ENCODE measurements at places on chromosomes 16 and 17.

DNA sequence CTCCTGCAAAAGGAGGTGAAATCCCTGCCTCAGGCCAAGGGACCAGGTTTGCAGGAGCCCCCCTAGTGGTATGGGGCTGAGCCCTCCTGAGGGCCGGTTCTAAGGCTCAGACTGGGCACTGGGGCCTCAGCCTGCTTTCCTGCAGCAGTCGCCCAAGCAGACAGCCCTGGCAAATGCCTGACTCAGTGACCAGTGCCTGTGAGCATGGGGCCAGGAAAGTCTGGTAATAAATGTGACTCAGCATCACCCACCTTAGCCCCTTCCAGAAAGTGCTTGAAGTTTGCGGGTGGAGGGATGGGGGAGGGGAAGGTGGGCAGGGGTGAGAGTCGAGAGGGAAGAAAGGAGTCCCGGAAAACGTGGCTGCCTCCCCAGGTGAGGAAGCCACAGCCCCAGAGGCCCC is 2.1 kb downstream of the MC1R start:
- no peak for DNase-seq

DNA sequence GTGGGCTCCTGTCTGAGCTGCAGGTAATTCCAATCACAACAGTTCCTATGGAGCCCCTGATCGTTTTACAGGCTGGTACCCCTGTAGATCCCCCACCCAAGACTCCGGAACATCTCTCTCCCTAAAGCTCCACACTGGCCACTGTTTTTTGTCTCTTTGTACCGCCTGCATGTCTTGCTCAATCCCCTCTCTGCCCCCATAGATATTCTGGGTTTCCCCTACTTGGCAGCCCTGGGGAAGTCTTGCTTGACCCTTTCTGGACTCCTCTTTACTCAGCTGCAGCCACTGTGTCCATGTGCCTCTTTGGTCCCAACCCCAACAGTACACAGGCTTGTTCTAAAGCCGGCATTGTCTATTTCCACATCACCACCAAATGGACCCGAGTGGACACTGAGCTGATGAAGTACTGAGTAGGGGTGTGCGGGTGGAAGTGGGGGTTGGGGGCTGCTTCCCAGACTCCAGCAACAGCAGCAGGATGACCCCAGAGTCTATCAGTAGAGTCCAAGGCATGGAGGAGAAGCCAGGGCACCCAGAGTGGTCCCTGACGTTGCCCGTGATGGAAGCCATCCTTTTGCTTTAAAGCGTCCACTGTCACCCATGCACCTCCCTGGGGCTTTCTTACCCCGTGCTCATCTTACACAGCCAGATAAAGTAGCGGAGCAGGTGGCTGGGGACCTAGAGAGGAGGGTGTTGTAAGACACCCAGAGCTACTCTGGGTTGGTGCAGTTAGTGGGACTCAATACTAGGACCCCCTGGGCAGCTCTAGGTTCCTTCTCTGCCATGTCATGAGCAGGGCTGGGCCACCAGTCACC is 6.4 kb downstream of the CD300LB start:
- DNase-seq = no peak

GRCh38 chr17:50631195-50631907 is 3.3 kb upstream of the ABCC3 start:
- DNase-seq = no peak

- no peak for DNase-seq
These were observed 780 bp upstream of the DCAKD start for GRCh38 chr17:45052052-45052772.

GRCh38 chr17:62601471-62601870 is 26.0 kb upstream of the MRC2 start:
- DNase-seq = no peak

DNA sequence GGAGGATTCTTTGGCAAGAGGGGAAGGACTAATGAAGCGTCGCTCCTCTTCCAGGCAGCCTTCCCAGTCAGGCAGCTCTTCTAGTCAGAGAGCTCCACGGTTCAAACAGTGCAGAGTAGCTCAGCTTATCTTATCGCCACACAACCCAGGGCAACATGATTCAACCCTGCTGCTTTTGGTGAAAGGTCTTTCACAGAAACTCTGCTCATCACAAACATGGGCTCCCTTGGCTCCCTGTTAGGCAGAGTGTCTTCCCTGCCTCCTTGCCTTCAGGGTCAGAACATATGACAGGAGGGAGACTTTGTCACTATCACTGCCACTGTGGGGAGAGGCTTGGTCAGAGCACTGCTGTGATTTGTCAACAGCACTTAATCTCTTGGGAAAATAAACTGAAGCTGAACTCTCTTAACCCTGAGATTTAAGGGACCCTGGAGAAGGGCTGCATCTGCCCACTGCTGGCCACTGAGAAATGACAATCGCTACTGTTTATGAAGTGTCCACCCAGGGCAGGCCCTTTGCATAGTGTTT is 6.9 kb upstream of the SLC13A2 start:
- DNase-seq = no peak

DNA sequence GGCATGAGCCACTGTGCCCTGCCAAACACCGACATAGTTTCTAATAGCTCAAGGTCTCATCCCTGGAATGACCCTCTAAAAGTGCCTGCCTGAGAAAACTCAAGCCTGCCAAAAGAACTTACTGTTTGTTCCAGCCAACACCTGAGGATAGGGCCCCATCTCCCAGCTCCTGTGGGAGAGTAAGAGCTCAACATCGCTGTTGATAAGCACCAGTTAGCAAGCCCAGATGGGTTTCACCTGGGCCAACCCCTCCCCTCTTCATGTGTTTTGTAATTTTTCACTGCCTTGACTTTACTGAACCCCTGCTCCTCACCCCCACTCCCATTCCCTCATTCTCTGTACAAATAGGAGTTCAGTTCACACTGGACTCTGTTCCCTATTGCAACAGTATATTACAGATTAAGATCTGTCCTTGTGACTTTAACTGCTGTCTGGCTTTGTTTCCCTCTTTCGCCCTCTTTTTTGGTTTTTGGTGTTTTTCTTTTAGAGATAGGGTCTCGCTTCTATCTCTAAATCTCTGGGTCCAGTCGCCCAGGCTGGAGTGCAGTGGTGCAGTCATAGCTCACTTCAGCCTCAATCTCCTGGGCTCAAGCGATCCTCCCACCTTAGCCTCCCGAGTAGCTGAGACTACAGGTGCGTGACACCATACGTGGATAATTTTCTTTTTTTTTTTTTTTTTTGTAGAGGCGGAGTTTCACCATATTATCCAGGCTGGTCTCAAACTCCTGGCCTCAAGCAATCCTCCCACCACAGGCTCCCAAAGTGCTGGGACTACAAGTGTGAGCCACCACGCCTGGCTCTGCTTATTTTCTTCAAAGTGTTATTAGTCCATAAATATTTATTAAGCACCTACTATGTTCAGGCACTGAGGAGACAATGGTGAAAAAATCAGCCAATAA is 12.3 kb downstream of the NUPR1 start:
- no peak for DNase-seq

GRCh38 chr17:12415031-12415430 is 250.7 kb upstream of the MYOCD start:
- no peak for DNase-seq

DNA sequence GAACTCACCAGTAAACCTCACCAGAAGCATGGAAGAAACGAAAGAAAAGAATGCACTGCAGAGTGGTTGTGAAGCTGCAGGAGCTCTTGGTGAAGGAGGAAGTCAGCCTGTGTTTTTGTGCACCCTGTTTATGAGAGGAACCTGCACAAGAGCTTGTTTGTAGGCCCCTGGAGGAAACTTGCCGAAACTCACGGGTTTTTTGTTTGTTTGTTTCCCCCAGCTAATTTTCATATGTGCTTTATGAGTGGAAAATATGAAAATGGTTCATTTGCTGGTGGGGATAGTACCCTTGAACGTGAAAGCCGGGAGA is 222.7 kb downstream of the C16orf95 start:
- DNase-seq = no peak

- DNase-seq = no peak
These were observed 19.8 kb downstream of the SPHK1 start for GRCh38 chr17:76404256-76404655.

DNA sequence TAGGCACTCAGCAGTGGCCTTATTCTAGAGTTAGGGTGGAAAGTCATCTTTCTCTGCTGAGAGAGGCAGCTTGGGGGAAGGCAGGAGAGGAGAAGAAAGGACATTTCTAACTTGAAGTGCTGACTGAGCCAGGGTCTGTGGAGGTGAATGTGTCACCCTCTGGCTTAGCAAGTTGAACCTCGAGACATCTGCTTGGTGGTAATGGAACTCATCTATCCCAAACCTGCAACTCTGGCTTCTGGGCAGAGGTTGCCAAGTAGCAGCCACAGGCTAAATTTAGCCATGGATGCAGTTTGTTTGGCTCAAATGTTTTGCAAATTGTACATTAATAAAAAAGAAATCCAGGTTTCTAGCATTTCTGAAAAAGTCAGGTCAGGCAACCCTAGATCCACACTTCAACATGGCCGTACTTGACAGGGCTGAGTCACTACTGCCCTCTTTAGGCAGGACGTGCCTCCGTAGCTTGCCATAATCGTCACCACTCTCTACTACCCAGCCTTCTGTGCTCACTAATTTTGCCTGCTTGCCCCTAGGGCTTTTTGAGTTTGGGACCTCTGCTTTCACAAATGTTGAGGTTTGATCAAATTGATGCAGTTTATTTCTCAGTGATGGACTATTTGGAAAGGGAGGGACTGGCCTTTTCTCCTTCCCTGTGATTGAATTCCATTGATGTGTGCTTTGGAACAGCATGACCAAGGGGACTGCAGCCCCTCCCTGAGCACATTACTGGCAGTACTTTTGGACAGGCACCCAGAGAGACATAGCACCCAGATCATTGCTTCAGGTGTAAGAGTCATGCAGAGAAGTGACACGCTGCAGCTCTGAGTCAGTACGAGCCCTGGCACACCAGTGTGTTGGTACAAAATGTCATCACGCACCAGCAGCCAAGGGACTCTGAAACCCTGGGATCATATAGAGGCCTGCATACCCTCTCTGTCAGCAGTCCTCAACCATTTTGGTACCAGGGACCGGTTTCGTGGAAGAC is 5.2 kb downstream of the CDH13 start:
- DNase-seq = no peak

DNA sequence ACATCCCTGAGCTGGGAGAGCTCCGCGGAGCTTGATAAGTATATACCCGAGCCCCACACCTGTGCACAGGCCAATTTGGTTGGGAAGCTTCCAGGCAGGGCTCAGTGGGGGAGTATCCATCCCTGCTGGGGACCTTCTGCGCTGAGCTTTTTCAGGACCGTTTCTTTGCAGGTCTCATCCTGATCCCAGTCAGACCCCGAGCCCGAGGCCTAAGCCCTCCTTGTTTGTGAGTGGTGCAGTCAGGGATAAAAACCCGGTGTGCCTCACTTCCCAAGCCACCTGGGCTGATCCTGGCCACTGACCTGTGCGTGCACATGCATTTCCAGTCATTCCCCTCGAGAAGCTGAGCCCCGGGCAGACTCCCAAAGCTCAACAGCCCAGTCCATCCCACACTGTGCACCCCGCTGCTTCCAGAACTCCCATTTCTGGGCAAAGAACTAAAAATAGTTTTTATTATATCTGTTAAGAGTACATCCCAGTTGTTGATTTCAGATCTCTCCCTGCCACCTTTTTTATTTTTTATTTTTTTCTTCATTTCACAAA is 27.3 kb upstream of the NAT9 start:
- no peak for DNase-seq

DNA sequence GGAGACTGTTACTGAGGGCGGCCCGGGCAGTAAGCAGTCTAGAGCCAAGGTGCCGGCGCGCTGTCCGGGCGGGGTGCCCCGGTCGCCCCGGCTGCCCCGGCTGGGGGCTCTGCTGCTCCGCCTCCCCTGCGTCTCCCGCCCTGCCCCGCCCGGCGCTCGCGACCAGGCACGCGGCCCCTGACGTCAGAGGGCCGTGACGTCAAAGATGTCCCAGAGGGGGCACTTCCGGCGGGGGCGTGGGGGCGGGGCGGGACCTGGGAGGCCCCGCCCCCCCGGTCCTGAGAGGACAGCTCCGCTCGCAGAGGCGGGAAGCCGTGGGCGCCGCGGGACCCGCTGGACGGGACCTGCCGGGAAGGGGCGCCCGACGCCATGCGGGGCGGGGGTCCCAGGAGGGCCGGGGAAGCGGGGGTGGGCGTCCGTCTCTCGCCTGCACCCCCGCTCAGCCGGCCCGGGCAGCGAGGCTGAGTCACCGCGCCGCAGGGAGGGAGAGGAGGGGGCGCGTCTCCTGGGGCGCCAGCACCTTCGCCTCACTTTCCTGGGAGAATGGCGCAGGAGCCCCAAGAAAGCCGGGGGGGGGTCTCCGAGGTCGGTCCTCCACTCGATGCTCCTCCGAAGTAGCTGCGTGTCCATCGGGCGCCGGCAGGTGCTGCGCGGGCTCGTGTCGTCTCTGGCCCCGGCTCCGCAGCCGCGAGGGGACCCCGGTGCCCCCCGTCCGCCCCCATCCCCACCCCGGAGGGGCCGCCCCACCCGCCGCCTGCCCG is 4.4 kb upstream of the HIC1 start:
- peak; percentile 59 for DNase-seq

GRCh38 chr16:24653725-24654124 is 75.7 kb upstream of the TNRC6A start:
- no peak for DNase-seq

DNA sequence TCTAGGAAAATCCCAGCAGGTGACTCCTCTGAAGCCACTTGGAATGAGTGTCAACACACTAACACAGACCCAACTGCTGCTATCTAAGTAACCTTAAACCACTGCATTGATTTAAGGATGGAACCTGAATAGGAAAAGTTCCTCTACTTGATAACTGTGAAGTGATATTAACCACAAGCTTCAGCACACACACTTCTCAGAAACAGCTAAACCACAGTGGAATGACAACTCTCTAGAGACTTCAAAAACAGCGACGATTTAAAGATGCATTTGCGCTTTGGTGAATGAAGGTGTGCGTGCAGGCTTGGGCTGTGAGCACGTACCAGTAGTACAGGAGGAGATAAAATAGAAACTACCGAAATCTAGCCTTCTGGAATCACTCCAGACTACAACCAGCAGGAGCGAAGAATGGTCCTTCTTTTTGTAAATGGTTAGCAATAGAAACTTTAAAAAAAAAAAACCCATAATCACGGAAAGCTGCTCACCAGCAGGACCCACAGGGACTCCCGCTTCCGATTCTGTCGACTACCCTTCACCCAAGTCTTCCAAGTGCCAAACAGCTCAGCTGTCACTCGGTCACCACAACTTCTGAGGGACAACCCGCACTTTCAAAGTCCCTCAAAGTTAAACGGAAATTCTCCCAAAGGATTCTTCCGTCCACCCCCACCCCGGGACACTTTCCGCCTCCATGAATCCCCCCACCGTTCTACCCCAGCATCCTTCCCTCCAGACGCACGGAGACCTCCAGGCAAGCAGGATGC is 137.7 kb upstream of the CORO6 start:
- DNase-seq = no peak

- no peak for DNase-seq
These were observed 3.3 kb downstream of the TAF1C start for GRCh38 chr16:84183572-84183875.

- DNase-seq = no peak
These were observed 31.7 kb upstream of the DHX40 start for GRCh38 chr17:59533694-59534093.

DNA sequence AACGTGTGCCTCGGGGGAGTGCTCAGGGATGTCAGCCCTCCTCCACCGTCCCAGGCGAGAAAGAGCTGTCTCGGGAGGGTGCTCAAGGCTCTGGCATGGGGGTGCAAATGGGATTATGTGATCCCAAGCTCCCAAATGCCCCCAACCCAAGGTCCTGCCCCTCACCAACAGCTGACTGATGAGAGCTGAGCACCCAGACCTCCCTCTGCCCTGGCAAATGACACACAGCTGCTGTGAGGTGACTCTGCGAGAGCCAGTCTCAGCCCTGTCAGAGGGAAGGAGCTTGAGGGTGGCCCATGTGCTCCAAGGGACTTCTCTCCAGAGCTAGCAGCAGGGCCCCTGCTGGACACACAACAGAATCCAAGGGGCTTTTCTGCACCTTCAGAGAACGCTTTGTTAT is 7.7 kb downstream of the CDH5 start:
- DNase-seq = no peak

All from anterior cingulate cortex (tissue), 58 donors.